Renal cortex interstitium (tissue), 15 donors: ENCODE measurements at places on chromosomes 2 and 18.

DNA sequence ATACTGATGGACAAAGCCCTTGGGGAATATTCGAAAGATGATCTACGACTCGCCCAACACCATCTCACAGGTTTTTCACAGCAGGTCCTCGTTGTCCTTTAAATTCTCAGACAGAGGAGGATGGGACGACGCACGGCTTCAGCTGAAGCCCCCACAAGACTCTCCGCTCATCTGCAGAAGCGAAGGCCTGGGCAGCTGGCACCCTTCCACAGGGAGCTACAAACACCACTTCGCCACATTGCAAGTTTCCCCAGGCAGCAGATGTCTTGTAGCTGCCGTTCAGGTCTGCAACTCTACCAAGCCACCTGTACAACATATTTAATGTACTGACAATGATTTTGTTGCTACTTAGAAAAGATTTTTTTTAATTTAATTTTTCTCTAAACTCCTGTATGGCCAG is 642.9 kb downstream of the ZEB2 start:
- DNase-seq: no peak

GRCh38 chr2:205714058-205714776 is 31.9 kb downstream of the NRP2 start:
- DNase-seq: no peak

GRCh38 chr2:241279413-241279812 is 36.1 kb downstream of the HDLBP start:
- DNase-seq: no peak

DNA sequence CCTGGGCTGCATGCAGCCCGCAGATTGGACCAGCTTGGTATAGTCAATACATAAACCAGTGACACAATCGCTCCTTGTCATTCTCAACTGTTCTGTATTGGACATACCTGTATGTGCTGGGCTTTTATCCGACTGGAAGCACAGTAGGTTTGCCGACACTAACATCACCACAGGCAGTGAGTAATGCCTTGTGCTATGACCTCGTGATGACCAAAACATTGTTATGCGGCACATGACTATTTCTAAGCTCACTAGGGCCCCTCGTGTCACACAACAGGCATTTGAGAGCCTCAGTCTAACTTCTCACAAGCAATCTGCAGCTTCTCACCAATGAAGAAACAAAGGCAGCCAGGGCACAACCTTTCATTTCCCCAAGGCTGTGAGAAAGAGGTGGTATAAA is 320.8 kb downstream of the AFF3 start:
- DNase-seq: no peak

GRCh38 chr2:180607514-180608049 is 372.8 kb upstream of the UBE2E3 start:
- no peak for DNase-seq

DNA sequence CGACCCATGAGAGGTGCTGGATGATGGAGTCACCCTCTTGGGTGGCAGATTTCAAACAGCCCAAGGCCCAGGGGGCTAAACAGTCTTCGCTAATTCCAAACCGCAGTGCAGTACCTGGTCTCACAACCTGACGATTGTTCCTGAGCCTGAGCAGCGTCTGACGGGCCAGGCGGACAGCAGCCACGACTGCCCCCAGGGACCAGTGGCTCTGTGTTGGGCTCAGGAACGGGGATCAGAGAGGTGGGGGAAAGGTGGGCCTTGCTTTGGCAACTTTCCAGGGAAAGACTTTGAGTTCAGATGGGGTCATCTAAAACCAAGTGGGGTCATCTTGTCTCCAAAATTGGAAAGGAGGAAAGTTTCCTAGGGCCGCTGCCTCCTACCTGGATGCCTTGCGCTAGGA is 492 bp downstream of the COLEC11 start:
- no peak for DNase-seq

DNA sequence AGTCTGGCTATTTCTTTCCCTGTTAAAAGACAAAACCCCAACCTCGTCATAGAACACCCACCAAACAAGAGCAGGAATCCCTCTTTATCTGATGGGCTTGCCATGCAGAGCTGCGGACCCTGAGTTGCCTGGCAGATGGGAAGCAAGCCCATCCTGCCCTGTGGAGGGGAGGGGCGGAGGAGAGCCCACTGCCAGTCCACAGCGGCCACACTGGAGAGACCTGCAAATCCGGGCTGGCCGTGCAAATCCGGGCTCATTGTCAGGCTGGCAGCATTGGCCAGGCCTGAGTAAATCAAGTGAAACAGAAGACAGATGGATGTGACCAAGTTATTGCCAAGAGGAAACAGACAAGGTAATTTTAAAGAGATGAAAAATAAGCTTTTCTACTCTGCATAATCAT is 22.0 kb downstream of the MYL12B start:
- DNase-seq: no peak

DNA sequence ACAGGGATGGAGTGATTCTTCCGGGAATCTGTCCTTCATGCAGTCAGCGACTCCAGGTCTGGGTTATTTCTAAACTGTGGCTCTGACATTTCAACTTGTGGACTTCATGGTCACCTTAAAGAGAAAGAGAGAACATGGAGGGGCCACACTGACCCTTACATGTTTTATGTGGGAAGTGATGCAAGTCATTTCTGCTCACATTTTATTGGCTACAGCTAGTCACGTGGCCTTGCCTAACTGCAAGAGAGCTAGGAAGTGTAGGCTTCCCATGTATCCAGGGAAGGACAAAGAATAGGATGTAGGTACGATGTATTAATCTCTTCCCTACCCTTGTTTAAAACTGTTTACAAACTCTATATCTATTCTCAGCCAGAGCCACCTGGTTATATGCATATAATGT is 30.3 kb upstream of the AFTPH start:
- DNase-seq: no peak

DNA sequence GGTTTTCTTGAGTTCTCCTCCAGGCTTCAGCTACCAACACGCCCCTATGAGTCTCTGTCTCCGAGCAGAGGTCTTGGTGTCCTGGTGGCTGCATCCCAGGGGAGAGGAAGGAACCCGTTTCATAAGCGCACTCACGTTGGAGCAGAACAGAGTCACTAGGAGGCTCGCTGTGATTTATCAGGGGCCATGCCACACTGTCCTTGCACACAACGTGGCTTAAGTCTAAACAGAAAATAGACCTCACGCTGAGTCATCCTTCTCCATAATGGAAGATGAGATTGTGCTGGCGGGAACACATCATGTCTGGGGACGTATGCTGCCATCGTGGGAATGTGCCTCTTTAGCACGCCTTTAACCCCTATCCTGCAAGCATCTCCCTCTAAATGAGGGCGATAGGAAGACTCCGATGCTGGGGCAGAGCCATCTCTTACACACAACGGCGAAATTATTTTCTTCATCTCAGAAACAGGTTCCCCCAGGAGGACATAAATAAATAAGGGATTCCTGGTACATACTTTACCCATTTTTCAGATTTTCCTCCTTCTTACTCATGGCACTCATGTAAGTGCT is 211.4 kb downstream of the KLHL29 start:
- DNase-seq: no peak

DNA sequence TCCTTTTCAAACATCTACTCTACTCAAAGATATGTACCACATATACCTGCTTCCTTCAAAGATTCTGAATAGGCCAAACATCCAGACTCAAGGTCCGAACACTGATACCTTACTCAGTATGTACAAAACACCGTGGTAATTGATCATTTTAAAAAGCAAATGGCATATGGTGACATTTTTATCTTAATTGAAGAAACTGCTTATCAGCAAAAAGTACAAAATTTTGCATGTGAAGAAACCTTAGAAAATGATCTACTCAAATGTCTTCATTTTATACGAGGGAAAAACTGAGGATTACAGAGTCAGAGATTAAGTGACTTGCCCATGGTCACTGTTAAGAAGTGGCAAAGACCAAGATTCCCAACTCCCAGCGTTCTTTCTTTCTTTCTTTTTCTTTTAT is 133.0 kb downstream of the CACNB4 start:
- DNase-seq: no peak

DNA sequence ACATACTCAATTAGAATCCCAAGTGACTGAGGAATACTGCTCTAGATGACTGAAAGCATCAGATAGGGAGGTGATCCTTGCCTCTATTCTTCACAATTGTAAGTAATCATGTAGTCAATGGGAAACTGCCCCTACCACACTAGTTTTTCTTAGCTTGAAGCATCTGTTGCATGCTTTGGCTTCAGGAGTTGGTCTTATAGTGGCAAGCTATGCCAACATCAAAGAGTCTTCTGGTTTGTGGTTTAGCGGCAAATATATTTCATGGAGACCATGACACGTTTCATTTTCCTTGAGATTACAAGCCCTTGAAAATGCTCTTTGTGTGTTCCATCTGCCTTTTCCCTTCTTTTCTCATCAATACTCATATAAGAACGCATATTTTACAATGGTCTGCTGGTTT is 12.9 kb downstream of the DCC start:
- no peak for DNase-seq
